ENCODE measurements at places on chromosomes 4 and X.

DNA sequence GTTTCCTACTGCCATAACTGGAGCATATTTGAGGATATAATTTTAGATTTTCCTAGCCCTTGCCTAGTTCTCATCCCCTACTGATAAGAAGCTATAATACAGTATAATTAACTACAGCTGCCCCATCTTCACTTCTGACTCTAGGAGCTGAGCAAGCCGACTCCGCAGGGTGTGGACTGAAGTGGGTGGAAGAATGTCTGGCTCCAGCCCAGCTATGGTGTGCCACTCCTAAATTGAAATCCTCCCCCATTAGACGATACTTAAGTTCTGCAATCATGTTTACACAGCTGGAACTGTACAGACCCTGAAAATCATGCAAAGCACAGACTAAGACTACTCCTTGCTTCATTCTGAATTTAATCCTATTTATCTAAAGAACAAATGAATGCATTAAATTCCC, 93.1 kb downstream of the PCDH19 start:
- H3K4me3 ChIP-seq = no peak overlapping the region
- H3K36me3 ChIP-seq = no peaks in the 10 kb centered on the region
- DNase-seq = no peak
- no peaks in the 10 kb centered on the region for H3K4me1 ChIP-seq
- no peak overlapping the region for H3K27ac ChIP-seq
- no peaks in the 10 kb centered on the region for H3K27me3 ChIP-seq

GRCh38 chr4:2626231-2626630, 89.8 kb downstream of the FAM193A start:
- H3K4me3 ChIP-seq = no peak overlapping the region
- no peaks in the 10 kb centered on the region for H3K4me1 ChIP-seq
- no peaks in the 10 kb centered on the region for H3K27me3 ChIP-seq
- H3K27ac ChIP-seq = no peak overlapping the region
- H3K36me3 ChIP-seq = peaks cover 13% of the 10 kb centered on the region
- no peak for DNase-seq

GRCh38 chr4:40915318-40916217, 165.8 kb downstream of the NSUN7 start:
- H3K27me3 ChIP-seq = no peaks in the 10 kb centered on the region
- no peak overlapping the region for H3K4me3 ChIP-seq
- no peak for DNase-seq
- H3K36me3 ChIP-seq = no peaks in the 10 kb centered on the region
- no peaks in the 10 kb centered on the region for H3K4me1 ChIP-seq
- H3K27ac ChIP-seq = no peak overlapping the region

DNA sequence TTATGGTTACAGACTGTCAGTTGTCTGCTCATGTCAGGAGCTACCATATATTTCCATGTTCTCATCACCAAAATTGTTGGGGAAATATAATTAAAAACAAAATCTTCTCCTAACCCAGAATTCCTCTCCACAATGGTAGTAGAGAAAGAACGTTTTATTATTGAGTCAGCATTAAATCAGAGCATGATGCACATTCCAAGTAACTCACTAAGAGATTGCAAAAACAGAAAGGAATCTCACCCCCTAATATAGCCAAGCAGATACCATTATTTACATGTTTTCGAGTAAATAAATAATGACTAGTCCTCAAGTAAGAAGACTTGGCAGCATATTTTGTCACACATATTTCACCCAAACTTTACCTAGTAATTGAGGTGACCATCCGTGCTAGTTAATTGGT, 36.2 kb upstream of the ARHGEF6 start:
- no peak for DNase-seq
- no peaks in the 10 kb centered on the region for H3K27me3 ChIP-seq
- H3K4me3 ChIP-seq = no peak overlapping the region
- H3K27ac ChIP-seq = no peak overlapping the region

DNA sequence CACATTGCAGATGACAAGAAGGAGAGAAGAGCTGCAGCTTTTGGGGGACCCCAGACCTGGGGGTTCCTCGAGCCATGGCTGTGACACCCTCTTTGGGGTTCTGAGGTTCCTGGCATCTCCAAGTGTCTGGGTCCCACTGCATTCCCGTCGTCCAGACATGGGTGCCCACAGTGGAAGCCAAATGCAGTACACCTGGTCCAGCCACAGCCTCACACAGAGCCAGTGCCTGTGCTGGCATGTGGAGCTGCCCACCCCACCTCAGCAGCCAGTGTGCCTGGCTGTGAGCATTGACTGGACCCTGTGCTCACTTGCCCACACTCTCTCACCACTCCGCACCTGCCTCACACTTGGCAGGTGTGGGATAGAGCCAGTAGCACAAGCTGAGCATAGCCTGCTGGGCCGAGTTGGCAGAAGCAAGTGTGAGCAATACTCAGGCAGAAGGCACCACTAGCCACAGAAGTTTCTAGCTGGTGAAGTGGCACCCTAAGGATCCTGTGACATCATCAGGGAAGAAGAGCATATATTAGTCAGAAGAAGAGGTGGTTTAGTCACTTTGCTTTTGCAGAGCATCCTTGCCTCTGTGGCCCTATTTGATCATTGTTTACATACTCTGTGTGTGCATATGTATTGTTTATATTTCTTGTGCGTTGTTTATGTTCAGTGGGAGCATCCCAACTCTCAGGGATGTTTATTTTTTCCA, 65.0 kb upstream of the MAGEB2 start:
- DNase-seq = no peak
- H3K36me3 ChIP-seq = no peaks in the 10 kb centered on the region
- no peaks in the 10 kb centered on the region for H3K27me3 ChIP-seq
- H3K27ac ChIP-seq = no peak overlapping the region
- H3K4me1 ChIP-seq = no peaks in the 10 kb centered on the region

DNA sequence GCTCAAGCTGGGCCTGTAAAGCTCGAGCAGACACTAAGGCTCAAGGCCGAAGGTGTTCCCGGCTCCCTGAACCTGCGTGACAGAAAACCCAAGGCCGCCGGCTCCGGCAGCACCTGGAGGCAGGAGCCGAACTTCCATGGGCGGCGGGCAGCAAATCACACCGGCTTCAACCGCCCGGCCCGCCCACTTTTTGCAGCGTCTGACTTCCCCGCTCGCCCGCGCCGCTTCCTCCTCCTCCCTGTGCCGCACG, 940 bp upstream of the NSD2 start:
- peak overlapping the region; percentile 76 for H3K4me3 ChIP-seq
- H3K4me1 ChIP-seq = peaks cover 22% of the 10 kb centered on the region
- no peaks in the 10 kb centered on the region for H3K36me3 ChIP-seq
- peak overlapping the region; percentile 97 for H3K27ac ChIP-seq
- no peak for DNase-seq

- no peaks in the 10 kb centered on the region for H3K4me1 ChIP-seq
- H3K27me3 ChIP-seq = no peaks in the 10 kb centered on the region
- no peak overlapping the region for H3K4me3 ChIP-seq
- H3K27ac ChIP-seq = no peak overlapping the region
- no peaks in the 10 kb centered on the region for H3K36me3 ChIP-seq
- no peak for DNase-seq
Observed at GRCh38 chrX:68751372-68751771, 77.4 kb upstream of the EFNB1 start.

GRCh38 chr4:142292231-142292630, 553.9 kb downstream of the INPP4B start:
- no peaks in the 10 kb centered on the region for H3K27me3 ChIP-seq
- no peak overlapping the region for H3K4me3 ChIP-seq
- H3K36me3 ChIP-seq = no peaks in the 10 kb centered on the region
- no peak for DNase-seq

DNA sequence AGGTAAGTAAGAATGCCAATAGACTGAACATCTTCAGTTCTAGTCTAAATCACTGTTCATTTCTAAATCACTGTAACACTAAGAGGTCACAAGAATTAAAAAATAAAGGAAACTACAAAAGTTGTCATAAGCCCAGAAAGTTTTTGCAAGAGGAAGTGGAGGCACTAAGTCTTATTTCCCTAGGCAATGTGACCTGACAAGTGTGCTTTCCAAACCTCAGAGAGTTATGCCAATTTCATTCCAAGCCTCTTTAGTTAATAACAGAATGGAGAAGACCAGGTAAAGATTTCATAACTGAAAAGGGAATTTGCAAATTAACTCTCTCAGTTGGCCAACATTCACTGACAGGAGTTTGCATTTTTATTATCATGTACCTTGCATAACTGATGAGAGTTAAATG, 40.5 kb downstream of the BBS12 start:
- no peaks in the 10 kb centered on the region for H3K36me3 ChIP-seq
- DNase-seq = no peak
- H3K27ac ChIP-seq = no peak overlapping the region
- no peak overlapping the region for H3K4me3 ChIP-seq
- H3K4me1 ChIP-seq = no peaks in the 10 kb centered on the region

DNA sequence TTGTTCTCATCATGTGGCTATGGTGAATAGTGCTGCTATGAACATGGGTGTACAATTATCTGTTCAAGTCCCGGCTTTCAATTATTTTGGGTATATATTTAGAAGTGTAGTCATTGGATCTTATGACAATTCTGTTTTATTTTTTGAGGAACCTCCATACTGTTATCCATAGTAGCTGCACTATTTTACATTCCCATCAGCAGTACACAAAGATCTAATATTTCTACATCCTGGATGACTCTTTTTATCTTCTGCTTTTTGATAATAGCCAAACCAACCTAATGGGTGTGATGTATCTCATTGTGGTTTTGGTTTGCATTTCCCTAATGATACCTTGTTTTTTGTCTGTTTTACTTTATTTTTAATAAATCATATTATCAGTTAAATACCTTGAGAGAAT, 12.9 kb upstream of the IL13RA1 start:
- no peak overlapping the region for H3K4me3 ChIP-seq
- no peaks in the 10 kb centered on the region for H3K27me3 ChIP-seq
- no peaks in the 10 kb centered on the region for H3K36me3 ChIP-seq
- DNase-seq = no peak
- H3K4me1 ChIP-seq = no peaks in the 10 kb centered on the region

DNA sequence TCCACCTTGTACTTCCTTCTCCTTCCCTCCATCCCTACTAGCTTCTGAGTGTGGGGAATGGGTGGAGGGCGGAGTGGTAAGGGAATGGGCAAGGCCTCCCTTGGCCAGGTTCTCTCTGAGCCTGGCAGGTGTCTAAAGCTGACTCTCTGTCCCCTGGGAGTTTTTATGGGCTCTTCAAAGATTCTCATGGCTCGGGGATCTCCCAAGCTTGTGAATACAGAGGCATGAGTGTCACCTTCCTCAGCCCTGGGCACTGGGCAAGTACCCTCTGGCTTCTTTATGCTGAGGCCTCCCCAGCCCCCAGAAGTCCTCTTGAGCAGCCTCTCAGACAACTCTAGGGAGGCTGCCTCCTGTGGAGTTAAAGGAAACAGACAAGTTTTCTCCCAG, 32.5 kb upstream of the DDX3X start:
- H3K27ac ChIP-seq = no peak overlapping the region
- no peak overlapping the region for H3K4me3 ChIP-seq
- H3K36me3 ChIP-seq = no peaks in the 10 kb centered on the region
- H3K4me1 ChIP-seq = no peaks in the 10 kb centered on the region
- H3K27me3 ChIP-seq = no peaks in the 10 kb centered on the region
- DNase-seq = no peak

- DNase-seq = no peak
- no peaks in the 10 kb centered on the region for H3K4me1 ChIP-seq
- no peak overlapping the region for H3K27ac ChIP-seq
- no peaks in the 10 kb centered on the region for H3K36me3 ChIP-seq
- no peak overlapping the region for H3K4me3 ChIP-seq
Observed at GRCh38 chr4:156408749-156409148, 455.1 kb upstream of the CTSO start.

GRCh38 chr4:11743976-11744375, 315.3 kb upstream of the HS3ST1 start:
- no peak overlapping the region for H3K4me3 ChIP-seq
- no peaks in the 10 kb centered on the region for H3K4me1 ChIP-seq
- H3K27ac ChIP-seq = no peak overlapping the region
- no peak for DNase-seq
- H3K27me3 ChIP-seq = no peaks in the 10 kb centered on the region

GRCh38 chr4:158998624-158999023, 104.3 kb upstream of the RAPGEF2 start:
- no peak overlapping the region for H3K27ac ChIP-seq
- DNase-seq = no peak
- H3K36me3 ChIP-seq = no peaks in the 10 kb centered on the region
- no peaks in the 10 kb centered on the region for H3K27me3 ChIP-seq
- no peaks in the 10 kb centered on the region for H3K4me1 ChIP-seq
- H3K4me3 ChIP-seq = no peak overlapping the region

- H3K36me3 ChIP-seq = no peaks in the 10 kb centered on the region
- H3K4me1 ChIP-seq = no peaks in the 10 kb centered on the region
- DNase-seq = no peak
- no peaks in the 10 kb centered on the region for H3K27me3 ChIP-seq
- H3K27ac ChIP-seq = no peak overlapping the region
- no peak overlapping the region for H3K4me3 ChIP-seq
Observed at GRCh38 chr4:151484396-151485102, 75.6 kb downstream of the FHIP1A start.
